Purkinje cell (primary cell): ENCODE measurements at places on chromosomes 1 and 21. TPM values are rescaled to one million over a fixed set of nuclear protein-coding genes. Genes with fewer than 3 reads are reported as not detected.

The SUSD4 gene
- polyA plus RNA-seq, result 153 and 160 TPM in 2 replicates

The SPRR2G gene
- not detected in 2 replicates for polyA plus RNA-seq

The CFHR2 gene
- not detected in 2 replicates for polyA plus RNA-seq

The FAM151A gene
- polyA plus RNA-seq, result not detected in 2 replicates

The TSPEAR gene
- polyA plus RNA-seq, result not detected in 2 replicates

The CCDC181 gene
- polyA plus RNA-seq, result 13.1 and 16.6 TPM in 2 replicates

The GBP6 gene
- not detected in 2 replicates for polyA plus RNA-seq

The IQGAP3 gene
- polyA plus RNA-seq, result 0.07 and 0.09 TPM in 2 replicates

The CLEC20A gene
- 0.79 TPM in 1 of 2 replicates, not detected in the other for polyA plus RNA-seq

The KRTCAP2 gene
- 468 and 662 TPM in 2 replicates for polyA plus RNA-seq

The DNAJC16 gene
- polyA plus RNA-seq, result 22.4 and 60.2 TPM in 2 replicates

The ITGB2 gene
- polyA plus RNA-seq, result not detected in 2 replicates

The LHX4 gene
- polyA plus RNA-seq, result not detected in 2 replicates

The OR2T33 gene
- not detected in 2 replicates for polyA plus RNA-seq

The TNNI3K gene
- 0.69 and 1.5 TPM in 2 replicates for polyA plus RNA-seq

The PADI2 gene
- 1.3 and 1.5 TPM in 2 replicates for polyA plus RNA-seq

The CLDN19 gene
- not detected in 2 replicates for polyA plus RNA-seq

The ASTN1 gene
- polyA plus RNA-seq, result 24.0 and 25.0 TPM in 2 replicates

The KISS1 gene
- polyA plus RNA-seq, result not detected in 2 replicates

The LPAR3 gene
- polyA plus RNA-seq, result not detected in 2 replicates

The BSND gene
- not detected in 2 replicates for polyA plus RNA-seq

The FABP3 gene
- polyA plus RNA-seq, result 242 and 583 TPM in 2 replicates

The MDM4 gene
- 21.7 and 22.9 TPM in 2 replicates for polyA plus RNA-seq

The LORICRIN gene
- not detected in 2 replicates for polyA plus RNA-seq

The ANGPTL3 gene
- 1.1 TPM in 1 of 2 replicates, not detected in the other for polyA plus RNA-seq

The PRELP gene
- polyA plus RNA-seq, result 0.27 and 1.4 TPM in 2 replicates

The CFAP141 gene
- polyA plus RNA-seq, result not detected in 2 replicates

The PPM1J gene
- 12.6 and 24.7 TPM in 2 replicates for polyA plus RNA-seq

The FCRL3 gene
- not detected in 2 replicates for polyA plus RNA-seq

The CHIT1 gene
- polyA plus RNA-seq, result not detected in 2 replicates

The KCND3 gene
- polyA plus RNA-seq, result 39.7 and 48.9 TPM in 2 replicates

The DNAI4 gene
- polyA plus RNA-seq, result 7.1 and 13.6 TPM in 2 replicates

The FOXO6 gene
- polyA plus RNA-seq, result 0.13 TPM in 1 of 2 replicates, not detected in the other

The PIGR gene
- polyA plus RNA-seq, result not detected in 2 replicates

The MYBPH gene
- polyA plus RNA-seq, result not detected in 2 replicates

The KCNN3 gene
- polyA plus RNA-seq, result 1.2 and 1.4 TPM in 2 replicates

The CHIA gene
- polyA plus RNA-seq, result not detected in 2 replicates

The RHBDL2 gene
- 0.20 and 0.38 TPM in 2 replicates for polyA plus RNA-seq

The CYP4Z1 gene
- polyA plus RNA-seq, result 0.67 and 4.8 TPM in 2 replicates

The KLHDC9 gene
- 8.0 and 17.1 TPM in 2 replicates for polyA plus RNA-seq

The SPRR2E gene
- not detected in 2 replicates for polyA plus RNA-seq

The ARHGAP29 gene
- polyA plus RNA-seq, result 3.1 and 4.7 TPM in 2 replicates

The NCAM2 gene
- polyA plus RNA-seq, result 112 and 116 TPM in 2 replicates

The LCE2C gene
- polyA plus RNA-seq, result not detected in 2 replicates

The NUCKS1 gene
- 113 and 177 TPM in 2 replicates for polyA plus RNA-seq

The EXTL1 gene
- 0.50 TPM in 1 of 2 replicates, not detected in the other for polyA plus RNA-seq

The C1QB gene
- polyA plus RNA-seq, result 0.32 TPM in 1 of 2 replicates, not detected in the other

The FHAD1 gene
- 2.8 TPM in 1 of 2 replicates, not detected in the other for polyA plus RNA-seq

The CLCA2 gene
- polyA plus RNA-seq, result 0.05 TPM in 1 of 2 replicates, not detected in the other

The GREM2 gene
- polyA plus RNA-seq, result 9.4 and 11.0 TPM in 2 replicates

The KRTAP13-3 gene
- not detected in 2 replicates for polyA plus RNA-seq

The TCHHL1 gene
- polyA plus RNA-seq, result not detected in 2 replicates

The LCE2A gene
- polyA plus RNA-seq, result not detected in 2 replicates

The RHEX gene
- polyA plus RNA-seq, result not detected in 2 replicates

The PLOD1 gene
- polyA plus RNA-seq, result 12.0 and 21.7 TPM in 2 replicates

The VHLL gene
- polyA plus RNA-seq, result not detected in 2 replicates

The EPHB2 gene
- 2.3 and 2.5 TPM in 2 replicates for polyA plus RNA-seq

The GPR161 gene
- polyA plus RNA-seq, result 1.8 and 2.0 TPM in 2 replicates

The KRTAP19-5 gene
- not detected in 2 replicates for polyA plus RNA-seq
